GM10248 (cell line): ENCODE measurements at places on chromosomes 5 and 9.

- no peak for DNase-seq
Measured at GRCh38 chr5:58106754-58107410, 353.0 kb downstream of the PLK2 start.

GRCh38 chr5:2750758-2751464, 566 bp downstream of the IRX2 start:
- no peak for DNase-seq

DNA sequence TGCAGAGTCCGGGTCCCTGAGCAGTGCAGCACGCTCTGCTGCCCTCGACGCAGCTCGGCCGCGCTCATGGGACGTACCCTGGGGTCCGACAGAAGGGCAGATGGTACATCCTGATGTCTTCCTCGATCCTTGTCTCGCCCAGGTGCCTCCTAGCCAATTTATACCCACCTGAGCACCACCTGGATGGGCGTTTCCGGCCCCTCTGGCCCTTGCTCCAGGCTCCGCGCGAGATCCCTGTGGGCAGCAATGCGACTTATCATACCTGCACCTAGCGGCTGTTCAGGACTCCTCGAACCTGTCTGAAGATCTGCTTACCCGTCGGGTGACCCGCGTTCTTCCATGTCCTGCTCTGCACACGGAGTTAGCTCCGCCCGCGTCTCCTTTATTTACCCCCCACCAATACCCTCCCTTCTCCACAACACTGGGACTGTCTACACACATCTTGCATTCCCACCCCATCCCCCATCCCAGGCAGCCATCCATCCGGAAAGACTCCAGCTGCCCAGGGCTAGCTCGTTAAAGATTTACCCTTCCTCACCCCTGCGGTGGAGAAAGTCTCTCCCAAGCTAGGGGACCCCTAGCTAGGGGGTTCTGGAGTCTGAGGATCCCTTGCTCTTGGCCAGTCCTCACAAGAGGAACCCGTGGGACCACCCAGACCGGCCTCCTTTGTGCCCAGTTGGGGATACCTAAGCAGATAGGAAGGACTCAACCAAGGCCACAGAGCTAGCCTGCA, at the start of gene KIF12:
TSS of gene KIF12 (minus strand) at position 357 of the 733 bp plus-strand sequence. CDS start at position 341, 16 bp downstream.
- DNase-seq, result no peak

DNA sequence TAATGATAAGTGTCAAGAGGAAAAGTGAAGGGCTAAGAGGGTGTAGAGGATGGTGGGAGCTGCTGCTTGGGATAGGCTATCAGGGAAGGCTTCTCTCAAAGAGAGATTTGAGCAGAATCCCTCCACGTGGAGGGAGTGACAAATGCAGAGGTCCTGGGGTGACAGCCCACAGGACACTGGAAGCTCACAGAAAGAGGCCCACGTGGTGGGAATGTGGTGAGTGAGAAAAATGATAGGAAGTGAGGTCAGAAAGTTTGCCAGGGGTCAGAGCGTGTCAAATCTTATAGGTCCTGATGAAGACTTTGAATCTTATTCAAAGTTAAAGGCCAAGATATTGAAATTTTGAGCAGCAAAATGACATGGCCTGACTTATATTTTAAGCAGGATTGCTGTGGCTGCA, 125.3 kb downstream of the EGFLAM start:
- no peak for DNase-seq

GRCh38 chr9:121782514-121783110, 131.2 kb downstream of the DAB2IP start:
- no peak for DNase-seq

DNA sequence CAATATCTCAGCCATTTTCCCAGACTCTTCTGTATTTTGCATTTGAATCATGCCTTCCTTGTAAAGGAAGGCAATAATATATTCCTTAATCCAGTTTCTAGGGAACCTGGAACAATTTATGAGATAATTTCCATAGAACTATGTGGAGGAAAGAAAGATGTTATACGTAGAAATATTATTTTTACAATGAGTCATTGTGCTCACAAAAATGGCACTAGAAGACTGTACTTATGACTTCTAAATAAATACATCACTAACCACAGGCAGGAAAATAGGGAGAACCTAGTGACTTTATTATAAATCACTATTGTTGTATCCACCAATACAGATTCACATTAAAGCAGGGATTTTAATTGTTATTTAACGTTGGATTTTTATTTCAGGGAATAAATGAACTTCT, 87.6 kb downstream of the FBXO38 start:
- no peak for DNase-seq

DNA sequence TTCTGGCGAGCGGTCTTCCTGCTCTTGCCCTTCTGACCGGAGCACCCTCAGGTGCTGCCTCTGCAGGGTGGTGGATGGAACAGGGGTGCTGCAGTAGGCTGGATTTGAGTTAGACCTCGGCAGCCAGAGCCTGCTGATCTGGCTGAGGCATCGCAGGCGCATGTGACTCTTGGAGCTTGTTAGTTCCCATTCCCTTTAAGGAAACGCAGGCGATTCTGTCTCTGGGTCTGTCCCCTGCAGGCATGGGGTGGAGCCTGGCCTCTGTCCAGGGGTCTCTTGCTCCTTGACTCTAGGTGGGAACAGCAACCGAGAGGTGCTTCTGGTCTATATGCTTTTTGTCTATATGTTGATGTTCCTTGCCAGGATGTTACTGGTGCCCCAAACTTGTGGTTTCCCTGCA, 3.1 kb downstream of the WNK2 start:
- DNase-seq, result no peak

- no peak for DNase-seq
Measured at GRCh38 chr5:97480313-97480712, 297.3 kb upstream of the RIOK2 start.

DNA sequence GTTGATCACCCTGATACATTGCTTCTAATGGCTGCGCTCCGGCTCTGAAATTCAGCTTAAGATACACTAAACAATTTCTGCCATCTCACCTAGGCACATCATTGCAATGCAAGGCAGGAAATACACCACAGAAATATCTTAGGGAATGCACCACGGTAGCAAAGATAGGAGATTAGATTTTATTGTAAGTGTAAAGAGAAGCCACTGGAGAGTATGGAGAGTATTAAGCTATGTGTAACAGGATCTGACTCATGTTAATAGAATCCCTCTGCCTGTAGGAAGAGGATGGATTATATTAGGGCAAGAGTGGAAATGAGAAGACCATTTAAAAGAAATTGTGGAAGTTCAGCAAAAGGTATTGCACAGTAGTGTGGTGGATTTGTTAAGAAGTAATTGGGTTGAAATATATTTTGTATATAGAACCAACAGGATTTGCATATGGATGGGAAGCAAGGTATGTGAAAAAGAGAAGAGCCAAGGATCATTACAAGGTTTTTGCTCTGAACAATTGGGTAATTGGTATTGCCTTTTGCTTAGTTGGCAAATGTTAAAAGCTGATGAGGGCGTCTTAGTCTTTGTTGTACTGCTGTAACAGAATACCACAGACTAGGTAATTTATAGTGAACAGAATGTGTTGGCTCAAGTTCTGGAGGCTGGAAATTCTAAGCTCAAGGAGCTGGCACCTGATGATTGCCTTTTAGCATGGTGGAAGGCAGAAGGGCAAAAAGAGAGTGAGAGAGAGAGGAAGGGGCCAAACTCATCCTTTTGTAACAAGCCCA, 636.1 kb downstream of the PSAT1 start:
- DNase-seq, result no peak

DNA sequence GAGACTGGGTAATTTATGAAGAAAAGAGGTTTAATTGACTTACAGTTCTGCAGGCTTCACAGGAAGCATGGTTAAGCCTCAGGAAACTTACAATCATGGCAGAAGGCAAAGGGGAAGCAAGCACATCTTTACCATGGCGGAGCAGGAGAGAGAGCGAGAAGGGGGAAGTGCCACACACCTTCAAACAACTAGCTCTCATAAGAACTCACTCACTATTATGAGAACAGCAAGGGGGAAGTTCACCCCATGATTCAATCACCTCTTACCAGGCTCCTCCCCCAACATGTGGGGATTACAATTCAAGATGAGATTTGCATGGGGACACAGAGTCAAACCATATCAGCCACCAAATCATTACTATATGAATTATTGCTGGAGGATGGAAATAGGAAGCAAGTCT, 30.3 kb upstream of the STX17 start:
- no peak for DNase-seq

DNA sequence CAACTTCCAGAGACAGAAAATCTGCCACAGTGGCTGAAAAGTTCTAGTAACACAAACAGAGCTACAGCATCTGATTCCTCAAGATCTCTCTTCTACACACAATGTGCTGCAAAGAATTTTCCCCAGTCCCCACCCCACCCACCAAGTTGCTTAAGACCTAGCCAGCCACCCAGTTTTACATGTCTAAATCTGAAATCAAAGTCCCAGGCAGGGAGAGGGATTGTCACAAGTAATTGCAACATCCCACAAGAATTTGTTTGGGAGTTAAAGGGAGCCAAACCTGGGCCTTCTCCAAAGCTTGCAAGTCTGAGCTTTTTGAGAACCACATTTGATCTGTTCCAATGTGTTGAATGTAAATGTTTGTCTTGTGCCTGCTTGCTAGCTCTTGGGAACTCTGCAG, 15.5 kb downstream of the IGIP start:
- DNase-seq, result no peak

GRCh38 chr9:34654323-34655051, 2.5 kb downstream of the IL11RA start:
- no peak for DNase-seq

DNA sequence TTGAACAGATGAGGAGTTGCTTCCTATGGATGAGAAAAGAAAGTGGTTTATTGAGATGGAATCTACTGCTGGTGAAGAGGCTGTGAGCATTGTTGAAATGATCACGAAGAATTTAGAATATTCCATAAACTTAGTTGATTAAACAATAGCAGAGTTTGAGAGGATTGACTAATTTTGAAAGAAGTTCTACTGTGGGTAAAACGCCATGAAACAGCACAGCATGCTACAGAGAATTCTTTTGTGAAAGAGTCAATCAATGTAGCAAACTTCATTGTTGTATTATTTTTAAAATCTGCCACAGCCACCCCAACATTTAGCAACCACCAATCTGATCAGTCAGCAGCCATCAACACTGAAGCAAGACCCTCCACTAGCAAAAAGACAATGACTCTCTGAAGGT, 309.1 kb downstream of the SPOCK1 start:
- no peak for DNase-seq

DNA sequence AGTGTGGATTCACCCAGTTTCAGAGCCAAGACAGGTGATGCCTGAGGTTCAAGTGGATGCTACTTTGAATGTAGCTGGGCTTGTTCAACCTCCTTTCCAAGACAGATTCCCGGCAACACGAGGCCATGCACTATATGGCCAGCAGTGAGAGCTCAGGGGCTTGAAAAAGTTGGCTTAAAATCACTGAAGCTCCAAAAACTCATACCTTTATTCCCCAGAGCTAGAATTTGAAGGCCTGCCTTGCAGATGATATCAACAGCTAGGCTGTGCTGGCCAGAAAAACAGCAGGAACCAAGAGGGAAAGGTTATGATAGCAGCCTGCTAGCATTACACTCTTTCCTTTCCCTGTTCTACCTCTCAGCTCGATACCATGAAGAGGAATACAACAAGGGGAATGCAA, 120.2 kb upstream of the DAB2 start:
- no peak for DNase-seq

DNA sequence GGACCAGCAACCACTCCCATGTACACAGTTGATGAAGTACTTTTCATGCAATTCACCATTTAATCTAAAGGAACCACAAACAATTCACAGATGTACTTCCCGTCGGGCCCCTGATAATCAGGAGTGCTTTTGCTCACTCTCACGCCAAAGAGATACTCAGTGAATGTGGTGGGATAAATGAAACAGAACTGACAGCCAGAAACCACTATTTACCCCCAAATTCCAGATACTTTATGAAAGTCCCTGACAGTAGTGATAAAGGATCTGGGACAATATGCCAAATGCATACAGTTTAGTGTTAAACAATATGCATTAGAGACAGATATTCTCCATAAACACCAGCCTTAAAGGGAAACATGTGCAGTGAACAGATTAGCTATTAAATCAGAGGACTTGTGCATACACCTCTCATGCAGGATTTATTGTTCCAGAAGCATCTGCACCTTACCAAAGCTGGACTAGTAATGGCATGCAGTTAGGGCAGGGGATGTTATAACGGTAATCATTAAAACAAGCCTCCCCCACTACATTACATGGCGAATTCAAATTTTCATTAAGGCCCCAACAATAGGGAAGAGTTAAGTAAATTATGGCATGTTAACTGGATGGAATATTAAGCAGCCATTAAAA, 74.0 kb upstream of the SLC25A51 start:
- DNase-seq, result no peak

DNA sequence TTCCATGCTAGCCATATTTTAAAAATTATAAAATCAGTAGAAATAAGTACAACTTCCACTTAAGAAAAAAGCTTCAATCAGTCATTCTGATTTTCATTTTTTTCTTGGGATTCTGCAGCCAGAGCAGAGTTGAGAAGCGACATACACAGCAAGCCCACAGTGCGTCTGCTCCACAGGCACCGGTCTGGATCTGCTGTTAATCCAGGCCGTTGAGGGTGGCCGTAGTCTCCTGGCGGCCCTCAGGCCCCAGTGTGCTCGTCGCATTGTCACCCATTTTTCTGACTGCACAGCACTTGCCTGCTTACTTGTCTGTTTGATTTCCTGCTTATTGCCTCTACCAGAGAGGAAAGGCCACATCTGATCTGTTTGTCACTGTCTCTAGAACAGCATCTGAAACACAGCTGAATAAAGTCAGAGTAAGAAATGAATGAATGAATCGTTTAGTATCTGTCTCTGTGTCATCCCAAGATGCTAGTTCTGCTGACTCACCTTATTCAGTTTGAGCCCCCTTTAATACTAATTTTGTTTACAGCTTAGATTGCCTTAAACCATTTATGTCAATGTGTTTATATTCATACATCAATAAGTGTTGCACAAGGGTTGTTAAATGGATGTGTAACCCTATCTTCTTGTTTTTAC, 11.6 kb upstream of the ASPN start:
- DNase-seq, result no peak

DNA sequence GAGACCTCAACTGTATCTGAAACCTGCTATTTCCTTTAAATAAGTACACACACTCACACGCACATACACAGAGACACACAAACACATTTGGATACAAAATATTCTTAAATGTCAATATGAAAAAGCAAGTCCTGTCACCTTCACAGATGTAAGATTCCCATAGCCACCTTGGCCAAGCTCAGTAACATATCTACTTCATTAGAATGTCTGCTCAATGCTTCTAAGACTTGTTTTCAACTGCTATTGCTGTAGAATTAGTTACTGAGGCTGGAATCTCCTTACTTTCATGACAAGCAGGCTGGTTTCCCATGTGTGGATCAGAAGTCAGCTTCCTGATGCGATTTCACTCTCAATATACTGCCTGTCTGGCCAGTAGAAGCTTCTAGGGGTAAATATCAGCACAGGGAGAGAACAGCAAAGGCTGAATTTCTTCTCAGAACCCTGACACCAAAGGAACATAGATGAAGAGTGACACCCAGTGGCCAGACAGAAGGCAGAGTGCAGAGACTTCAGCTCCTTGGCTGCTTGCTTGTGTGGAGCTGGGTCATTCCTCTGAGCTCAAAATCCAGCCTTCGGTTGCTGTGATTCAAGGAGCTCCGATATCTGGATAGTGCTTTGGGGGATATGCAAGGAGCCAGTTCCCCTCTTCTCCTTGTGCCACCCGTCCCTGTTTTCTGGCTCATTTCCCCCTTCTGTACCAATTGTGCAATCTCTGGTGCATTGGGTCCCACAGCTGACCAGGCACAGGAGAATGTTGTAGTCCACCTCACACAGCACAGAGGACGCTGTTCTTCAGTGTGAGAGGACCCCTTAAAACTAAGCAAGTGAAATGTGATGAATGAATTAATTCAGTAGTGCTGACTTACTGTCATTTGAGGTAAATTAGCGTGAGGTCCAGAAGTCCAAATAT, 26.6 kb upstream of the ABLIM3 start:
- DNase-seq, result peak; percentile 29

GRCh38 chr5:123753937-123754891, 242.2 kb downstream of the CSNK1G3 start:
- no peak for DNase-seq
